ENCODE measurements at places on chromosomes 13 and 19. TPM values are rescaled to one million over a fixed set of nuclear protein-coding genes. Genes with fewer than 3 reads are reported as not detected.

Gene AMH
- 9.5 TPM for polyA plus RNA-seq

Gene NLRP9
- polyA plus RNA-seq: 0.04 TPM

Gene CGB8
- polyA plus RNA-seq: not detected

Gene ADGRE2
- polyA plus RNA-seq: 0.31 TPM

Gene CCDC61
- polyA plus RNA-seq: 18.5 TPM

Gene ZNF460
- polyA plus RNA-seq: 0.45 TPM

Gene IRGC
- not detected for polyA plus RNA-seq

Gene HNRNPUL1
- 49.2 TPM for polyA plus RNA-seq

Gene IZUMO2
- not detected for polyA plus RNA-seq

Gene KRTDAP
- 2.0 TPM for polyA plus RNA-seq

Gene PLVAP
- polyA plus RNA-seq: 87.6 TPM

Data from pancreas (tissue), 10 donors.